ENCODE measurements at places on chromosomes 6 and 20. TPM values are rescaled to one million over a fixed set of nuclear protein-coding genes. Genes with fewer than 3 reads are reported as not detected.

DNA sequence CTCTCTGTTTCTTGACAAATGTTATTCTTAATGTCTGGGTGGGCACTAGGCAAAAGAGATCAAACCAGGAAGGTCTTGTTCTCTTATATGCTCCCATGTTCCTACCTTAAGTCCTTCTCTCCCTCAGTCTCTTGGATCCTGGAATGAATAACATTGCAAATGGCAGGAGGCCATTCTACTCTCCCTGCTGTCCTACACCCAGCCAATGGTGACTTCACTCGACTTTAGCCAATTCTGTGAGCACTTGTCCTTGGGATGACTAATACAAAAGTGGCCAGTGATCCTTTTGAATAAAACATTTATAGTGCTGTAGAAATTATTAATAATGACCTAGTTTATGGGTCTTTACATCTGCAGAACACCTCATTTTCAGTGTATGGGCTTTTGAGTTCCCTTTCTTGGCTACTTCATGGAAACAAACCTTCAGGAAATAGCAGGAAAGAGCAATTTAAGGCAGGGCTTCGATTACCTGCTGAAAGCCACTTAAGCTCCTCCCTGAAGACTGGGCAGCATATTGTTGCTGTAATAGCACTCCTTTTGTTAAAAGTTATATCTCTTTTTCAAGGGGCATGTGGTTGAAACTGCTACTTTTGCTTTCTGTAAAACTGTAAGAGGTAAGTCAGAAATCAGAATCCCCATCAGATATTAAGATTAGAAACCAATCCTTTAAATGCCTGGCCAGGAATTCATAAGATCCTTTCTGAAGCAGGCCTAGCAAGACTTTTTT is 10.5 kb downstream of the OTOR start:
- DNase-seq = no peak

DNA sequence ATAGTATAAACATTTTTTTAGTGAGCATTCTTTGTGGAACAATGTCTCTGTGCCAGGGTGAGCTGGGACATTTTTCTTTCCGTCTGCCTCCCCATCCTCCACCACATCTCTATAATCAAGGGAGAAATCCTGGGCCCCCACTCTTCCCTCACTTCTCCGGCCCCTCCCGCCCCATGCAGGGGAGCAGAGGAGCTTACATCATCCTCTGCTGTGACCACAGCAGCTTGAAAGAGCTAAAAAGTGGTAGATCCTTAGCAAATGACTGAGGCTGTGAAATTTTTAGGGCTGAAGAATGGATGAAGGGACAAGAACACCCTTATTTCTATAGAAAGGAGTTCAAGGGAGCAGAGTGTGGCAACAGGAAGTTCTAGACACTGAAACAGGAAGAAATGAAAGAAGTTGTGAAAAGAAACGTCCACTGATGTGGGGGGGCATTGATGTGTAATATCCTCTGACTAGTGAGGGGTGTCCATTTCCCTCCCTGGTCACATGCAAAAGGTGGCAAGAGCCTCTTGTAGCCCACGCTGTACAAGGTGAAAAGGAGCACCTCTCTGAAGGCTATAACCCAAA is 380.3 kb upstream of the JARID2 start:
- no peak for DNase-seq

DNA sequence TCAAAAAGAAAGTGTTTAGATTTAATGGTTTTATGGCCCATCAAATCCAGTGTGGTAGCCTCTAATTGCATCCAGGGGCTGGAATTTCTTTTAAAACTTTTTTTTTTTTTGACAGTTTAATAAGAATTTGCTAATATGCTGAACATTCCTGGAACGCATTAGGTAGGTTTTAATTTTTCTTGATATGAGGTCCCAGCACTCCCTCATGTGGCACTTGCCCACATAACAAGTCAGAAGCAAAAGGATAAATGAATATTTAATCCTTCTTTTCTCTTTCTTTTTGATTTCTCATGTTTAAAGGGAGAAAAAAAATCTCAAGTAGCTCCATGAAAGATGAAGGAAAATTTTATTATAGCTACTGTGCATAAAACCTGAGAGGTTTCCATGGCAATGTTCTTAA is 13.5 kb downstream of the HAO1 start:
- DNase-seq = peak; percentile 12

DNA sequence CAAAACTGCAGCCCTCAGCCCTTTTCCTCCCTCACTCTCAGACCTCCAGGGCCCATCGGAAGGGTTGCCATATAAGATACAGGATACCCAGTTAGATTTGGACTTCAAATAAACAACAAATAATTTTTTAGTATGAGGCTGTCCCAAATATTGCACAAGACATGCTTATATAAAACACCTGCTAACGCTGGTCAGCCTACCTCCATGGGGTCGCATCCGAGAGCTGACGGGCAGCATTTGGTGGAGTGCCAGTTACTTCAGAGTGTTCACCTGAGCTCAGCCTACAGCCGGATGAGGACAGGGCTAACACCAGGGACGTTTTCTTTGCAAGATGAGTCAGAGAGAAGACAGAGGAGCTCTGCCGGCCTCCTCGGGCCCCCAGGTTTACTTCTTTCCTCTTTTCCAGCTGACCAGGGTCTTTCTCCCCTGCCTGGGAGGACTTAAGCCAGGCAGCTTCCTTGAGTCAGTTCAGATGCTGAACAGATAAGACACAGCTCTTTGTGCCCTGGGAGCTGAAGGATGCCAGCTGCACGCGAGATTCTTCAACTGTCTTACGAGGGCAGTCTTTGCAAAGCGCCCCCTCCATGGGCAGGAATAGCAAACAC is 141.2 kb upstream of the KCNG1 start:
- DNase-seq = no peak

- DNase-seq = no peak
Observed at GRCh38 chr6:158941246-158941645, 58.8 kb downstream of the RSPH3 start.

DNA sequence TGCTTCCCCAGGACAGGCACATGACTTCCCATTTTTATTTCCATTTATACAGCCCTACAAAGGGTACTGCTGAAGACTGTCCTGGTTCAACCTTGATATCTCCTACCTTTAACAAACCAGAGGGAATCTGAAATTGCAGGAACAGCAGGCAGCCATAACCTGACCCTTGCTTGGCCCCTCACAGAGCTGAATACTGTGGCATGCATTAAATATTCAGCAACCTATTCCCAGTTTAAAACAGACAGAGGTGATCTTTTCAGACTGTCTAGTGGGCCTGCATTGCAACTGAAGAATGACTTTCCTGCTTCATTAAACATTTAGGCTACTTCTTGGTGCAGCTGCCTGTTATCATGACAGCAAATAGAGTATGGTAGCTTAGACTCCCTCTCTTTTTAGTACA is 76.8 kb upstream of the POPDC3 start:
- no peak for DNase-seq

GRCh38 chr6:1481286-1481685 is 91.9 kb downstream of the FOXF2 start:
- DNase-seq = no peak

- DNase-seq = no peak
Observed at GRCh38 chr6:54044059-54044458, 67.2 kb upstream of the MLIP start.

- no peak for DNase-seq
Observed at GRCh38 chr6:64252256-64252655, 616.7 kb downstream of the PHF3 start.

DNA sequence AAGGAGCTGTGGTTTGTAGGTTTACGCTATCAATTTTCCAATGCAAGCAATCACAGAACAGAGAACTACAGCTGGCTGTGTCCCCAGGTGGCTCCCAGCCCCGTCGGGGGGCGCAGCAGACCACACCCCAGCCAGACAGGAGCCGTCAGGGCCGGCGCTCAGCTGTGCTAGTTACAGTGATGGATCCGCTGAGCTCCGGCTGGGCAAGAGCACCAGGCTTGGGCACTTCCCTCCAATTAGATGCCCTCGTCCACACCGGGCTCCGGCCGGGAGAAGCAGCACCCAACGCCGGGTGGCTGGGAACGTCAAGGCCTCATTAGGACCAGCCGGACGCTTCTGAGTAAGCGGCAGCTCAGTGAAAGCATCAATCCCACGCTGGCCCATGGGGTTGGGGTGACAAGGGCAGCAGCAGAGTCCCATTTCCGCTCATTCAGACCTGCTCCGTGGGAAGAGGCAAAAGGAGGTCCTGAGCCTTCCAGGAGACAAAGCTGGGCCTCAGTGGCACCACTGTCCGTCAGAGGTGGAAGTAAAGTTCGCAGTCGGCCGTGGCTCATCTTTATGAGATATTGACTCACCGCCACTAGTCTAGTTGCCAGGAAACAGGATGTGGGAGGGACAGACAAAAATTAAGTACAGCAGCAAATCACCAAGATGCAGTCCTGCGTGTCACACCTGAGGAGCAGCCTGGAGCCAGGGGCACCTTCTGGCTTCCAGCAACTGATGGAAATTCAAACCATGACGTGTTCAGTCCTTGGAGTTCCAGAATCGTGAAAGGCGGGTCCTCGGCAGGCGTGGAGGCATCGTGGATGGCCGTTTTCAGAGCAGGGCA is 164.1 kb downstream of the TAF4 start:
- DNase-seq = no peak

Gene SALL4
- 7.6 TPM for total RNA-seq

Gene SLC16A10
- total RNA-seq = 2.6 TPM

Gene GLP1R
- 4.8 TPM for total RNA-seq
